Naive thymus-derived CD8-positive, alpha-beta T cell (primary cell): ENCODE measurements at places on chromosomes 6 and 20.

DNA sequence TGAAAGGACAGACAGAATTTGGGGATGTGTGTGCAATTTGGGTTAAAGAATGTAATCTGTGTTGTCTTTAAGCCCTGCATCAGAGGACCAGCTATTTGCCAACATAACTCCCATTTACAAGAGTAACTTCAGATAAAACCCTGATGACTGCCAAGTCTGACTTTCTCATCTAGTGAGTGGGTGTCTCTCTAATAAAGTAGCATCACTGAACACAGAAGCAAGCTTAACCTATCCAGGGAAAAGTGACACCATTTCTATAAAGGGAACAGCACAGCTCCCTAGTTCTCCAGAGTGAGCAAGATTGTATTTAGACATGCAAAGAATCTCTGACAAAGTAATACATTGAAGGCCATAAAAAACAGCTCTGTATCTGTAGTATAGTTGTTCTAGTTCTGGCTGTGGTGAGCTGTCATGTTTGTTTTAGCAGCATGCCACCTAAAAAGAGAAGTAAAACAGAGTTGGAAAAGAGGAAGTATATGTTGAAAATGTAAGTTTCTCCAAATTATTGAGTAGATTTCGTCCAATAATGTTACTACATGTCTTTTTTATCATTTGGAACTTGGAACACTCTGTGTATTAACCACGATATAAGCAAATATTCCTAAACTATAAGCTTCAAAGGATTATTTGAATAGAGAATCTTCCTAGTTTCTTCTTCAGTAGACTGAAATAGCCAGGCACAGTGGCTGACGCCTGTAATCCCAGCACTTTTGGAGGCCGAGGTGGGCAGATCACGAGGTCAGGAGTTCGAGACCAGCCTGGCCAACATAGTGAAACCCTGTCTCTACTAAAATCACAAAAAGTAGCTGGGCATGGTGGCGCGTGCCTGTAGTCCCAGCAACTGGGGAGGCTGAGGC is 8.8 kb upstream of the PIM1 start:
- DNase-seq, result no peak

GRCh38 chr6:101236709-101237108 is 156.8 kb upstream of the GRIK2 start:
- no peak for DNase-seq

DNA sequence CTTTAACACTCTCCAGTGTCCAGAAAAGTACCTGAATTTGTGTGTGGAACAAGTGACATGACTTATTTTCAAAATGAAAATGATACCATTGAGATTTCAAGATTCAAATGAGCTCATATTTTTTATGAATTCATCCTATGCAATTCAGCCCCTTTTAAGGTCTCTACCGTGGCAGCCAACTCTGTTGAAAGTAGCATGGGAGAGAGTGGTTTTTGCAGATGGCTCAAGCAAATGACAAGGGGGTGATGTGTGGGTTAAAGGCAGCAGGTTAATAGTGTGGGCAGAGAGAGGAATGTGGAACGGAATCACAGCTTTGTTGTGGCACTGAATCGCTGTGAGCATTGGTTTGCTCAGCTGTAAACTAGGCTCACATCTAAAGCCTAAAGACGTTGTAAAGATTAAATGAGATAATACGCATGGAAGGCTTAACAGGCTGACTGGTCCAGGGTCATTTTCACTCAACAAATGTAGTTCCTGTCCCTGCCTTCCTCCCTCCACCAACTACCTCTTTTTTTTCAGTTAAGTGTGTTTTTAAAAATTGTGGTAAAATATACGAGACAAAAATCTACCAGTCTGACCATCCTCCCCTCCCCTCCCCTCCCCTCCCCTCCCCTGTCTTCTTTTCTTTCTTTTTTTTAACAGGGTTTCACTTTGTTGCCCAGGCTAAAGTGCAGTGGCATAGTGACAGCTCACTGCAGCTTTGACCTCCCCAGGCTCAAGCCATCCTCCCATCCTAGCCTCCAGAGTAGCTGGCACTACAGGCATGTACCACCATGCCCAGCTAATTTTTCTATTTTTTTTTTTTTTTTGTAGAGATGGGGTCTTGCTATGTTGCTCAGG is 114.7 kb upstream of the ZNF217 start:
- DNase-seq, result peak; percentile 16

GRCh38 chr6:91681296-91681695 is 1094.4 kb upstream of the MAP3K7 start:
- DNase-seq, result no peak

DNA sequence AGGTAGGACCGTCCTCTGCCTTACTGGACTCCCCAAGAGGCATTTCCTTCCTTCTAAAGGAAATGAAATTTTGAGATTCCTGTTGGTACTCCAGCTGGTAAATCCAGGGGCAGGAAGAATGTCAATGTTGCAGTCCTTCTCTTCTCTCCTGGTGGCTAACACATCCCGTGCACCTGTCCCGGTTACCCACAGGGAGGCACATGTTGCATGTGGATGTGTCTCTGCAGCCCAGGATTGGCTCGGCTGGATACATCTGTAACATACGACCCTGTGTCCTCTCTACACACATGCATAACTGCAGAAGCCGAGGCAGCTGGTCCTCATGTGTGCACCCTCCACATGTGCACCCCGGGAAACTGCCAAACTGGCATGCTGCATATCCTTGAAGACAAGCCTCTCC is 1.3 kb upstream of the LRFN2 start:
- DNase-seq, result no peak

DNA sequence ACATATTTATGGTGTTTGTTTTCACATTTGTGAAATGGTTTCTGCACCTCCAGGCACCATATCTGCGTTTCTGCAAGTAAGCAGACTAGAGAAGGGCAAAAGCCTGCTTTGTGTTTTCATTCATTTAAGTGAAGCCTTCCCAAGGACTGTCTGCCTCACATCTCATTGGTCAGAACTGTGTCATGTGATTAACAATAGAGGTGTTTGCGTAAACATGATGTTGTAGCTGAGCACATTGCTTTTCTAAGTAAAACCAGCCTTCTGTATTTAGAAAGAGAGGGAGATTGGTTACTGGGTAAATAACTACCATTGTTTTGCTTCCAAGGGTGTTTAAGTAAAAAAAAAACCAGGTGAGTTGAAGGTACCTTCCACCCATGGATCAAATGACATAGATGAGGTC is 39.7 kb downstream of the SH3BGRL2 start:
- DNase-seq, result no peak

DNA sequence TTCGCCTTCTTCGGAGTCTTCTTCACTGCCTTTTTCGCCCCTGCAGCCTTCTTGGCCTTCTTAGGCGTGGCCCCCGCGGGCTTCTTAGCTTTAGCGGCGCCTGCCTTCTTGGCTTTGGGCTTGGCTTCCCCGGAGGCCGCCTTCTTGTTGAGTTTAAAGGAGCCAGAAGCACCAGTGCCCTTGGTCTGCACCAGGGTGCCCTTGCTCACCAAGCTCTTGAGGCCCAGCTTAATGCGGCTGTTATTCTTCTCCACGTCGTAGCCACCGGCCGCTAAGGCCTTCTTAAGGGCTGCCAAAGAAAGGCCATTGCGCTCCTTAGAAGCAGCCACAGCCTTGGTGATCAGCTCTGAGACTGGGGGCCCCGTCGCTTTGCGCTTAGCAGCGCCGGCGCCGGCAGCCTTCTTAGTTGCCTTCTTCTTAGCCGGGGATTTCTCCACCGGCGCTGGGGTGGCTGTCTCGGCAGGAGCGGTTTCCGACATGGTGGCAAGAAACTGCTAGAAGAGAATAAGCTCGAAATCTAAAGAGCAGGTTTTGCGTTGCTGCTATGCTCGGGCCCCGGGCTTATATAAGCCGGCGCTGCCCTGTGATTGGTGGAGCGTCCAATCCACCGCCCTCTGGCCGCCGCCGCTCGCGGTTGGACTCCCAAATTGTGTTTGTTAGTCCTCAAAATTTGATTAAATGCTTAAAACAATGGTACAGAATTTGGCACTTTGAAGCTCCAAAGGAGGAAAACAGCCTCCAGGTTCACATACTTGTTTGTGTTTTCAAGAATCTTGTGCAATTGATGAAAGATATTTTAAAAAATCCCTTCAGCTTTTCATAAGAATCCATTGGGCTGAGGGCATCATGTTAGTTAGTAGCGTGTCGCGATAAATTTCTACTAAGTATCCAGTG is 44.9 kb downstream of the OR2B2 start:
- peak; percentile 68 for DNase-seq

GRCh38 chr6:75818098-75818855 is 69.2 kb downstream of the MYO6 start:
- no peak for DNase-seq

GRCh38 chr6:74735304-74735703 is 470.5 kb downstream of the COL12A1 start:
- no peak for DNase-seq

DNA sequence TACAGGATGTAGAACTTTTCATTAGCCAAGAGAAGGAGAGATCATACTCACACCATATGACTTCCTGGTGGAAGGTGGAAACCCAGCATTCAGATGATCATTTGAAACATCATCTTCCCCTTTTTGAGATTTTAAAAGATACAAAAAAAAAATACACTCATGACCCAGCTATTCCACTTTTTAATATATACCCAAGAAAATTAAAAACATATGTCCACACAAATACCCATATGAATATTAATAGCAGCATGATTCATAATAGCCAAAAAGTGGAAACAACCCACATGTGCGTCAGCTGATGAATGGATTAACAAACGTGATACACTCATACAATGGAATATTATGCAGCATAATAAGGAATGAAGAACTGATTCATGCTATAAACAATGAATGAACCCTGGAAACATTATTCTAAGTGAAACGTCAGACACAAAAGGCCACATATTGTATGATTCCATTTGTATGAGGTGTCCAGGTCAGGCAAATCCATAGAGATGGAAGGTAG is 130.0 kb upstream of the SGK1 start:
- DNase-seq, result no peak

GRCh38 chr20:48600470-48600945 is 227.3 kb downstream of the PREX1 start:
- no peak for DNase-seq

DNA sequence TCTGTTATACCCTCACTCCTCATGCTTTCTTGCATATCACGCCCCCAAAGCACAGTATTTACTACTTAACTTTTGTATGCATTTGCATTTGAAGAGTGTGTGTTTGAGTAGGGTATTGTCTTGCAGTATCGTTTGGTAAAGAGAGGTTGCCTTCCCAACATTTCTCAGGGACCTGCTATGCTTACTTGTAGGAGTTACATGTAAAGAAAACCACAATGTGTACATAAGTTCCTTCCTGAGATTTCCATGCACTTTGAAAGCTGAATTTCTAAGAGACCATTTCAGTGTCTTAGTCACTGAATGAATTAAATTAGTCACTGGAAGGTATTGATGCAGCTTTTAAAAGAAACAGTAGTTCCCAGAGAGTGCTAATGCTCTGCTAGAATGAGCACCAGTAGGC is 159.3 kb upstream of the LAMA2 start:
- no peak for DNase-seq

DNA sequence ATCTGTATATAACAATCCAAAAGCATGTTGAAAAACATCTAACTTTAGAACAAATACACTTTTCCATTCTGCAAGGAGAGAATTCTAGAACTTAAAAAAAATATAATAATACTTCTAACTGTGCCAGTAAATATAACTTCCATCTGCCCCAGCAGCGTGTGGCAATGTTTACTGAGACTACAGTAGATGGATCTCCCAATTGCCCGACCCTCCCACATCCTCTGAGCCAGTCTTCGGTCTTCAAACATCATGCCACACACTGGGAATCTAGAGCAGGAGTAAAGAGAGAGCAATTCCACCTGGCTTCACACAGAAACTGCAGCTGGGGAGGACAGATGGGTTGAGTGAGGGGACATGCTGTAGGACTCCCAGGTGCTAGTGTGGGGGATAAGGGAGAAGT is 121.3 kb upstream of the NHSL1 start:
- no peak for DNase-seq

GRCh38 chr6:131914967-131915751 is 36.0 kb downstream of the CCN2 start:
- peak; percentile 17 for DNase-seq

- no peak for DNase-seq
These were observed 100.0 kb upstream of the CNR1 start for GRCh38 chr6:88266126-88266525.

- no peak for DNase-seq
These were observed 10.3 kb downstream of the MOG start for GRCh38 chr6:29667158-29667557.

- no peak for DNase-seq
These were observed 39.4 kb upstream of the MAFB start for GRCh38 chr20:40728470-40728869.

DNA sequence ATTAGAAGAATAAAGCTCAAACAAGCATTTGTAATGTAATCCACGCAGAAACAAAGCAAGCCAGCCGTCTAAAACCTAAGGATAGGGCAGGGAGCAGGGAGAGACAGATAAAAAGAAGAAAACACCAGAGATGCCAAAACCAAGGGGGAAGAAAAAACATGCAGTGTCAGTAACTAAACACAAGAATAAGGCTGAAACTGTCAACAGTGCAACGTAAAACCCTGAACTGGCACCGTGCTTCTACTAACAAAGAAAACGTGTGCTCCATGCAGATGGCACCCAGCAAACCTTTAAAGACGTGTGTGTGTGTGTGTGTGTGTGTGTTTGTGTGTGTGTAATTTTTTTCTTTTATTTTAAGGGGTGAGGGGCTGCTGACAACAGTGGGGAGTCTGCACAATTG is 88.4 kb upstream of the TAB2 start:
- DNase-seq, result no peak

- DNase-seq, result no peak
These were observed 68.7 kb upstream of the TIAM2 start for GRCh38 chr6:154926366-154926765.

- no peak for DNase-seq
These were observed 36.3 kb downstream of the COX4I2 start for GRCh38 chr20:31673943-31674463.

GRCh38 chr6:104357928-104358327 is 501.8 kb downstream of the HACE1 start:
- DNase-seq, result no peak

- no peak for DNase-seq
These were observed 14.6 kb downstream of the DST start for GRCh38 chr6:56628105-56628504.

GRCh38 chr6:159945801-159946392 is 23.0 kb upstream of the IGF2R start:
- no peak for DNase-seq
